HS-27A (cell line): ENCODE measurements at places on chromosomes 11 and 22.

DNA sequence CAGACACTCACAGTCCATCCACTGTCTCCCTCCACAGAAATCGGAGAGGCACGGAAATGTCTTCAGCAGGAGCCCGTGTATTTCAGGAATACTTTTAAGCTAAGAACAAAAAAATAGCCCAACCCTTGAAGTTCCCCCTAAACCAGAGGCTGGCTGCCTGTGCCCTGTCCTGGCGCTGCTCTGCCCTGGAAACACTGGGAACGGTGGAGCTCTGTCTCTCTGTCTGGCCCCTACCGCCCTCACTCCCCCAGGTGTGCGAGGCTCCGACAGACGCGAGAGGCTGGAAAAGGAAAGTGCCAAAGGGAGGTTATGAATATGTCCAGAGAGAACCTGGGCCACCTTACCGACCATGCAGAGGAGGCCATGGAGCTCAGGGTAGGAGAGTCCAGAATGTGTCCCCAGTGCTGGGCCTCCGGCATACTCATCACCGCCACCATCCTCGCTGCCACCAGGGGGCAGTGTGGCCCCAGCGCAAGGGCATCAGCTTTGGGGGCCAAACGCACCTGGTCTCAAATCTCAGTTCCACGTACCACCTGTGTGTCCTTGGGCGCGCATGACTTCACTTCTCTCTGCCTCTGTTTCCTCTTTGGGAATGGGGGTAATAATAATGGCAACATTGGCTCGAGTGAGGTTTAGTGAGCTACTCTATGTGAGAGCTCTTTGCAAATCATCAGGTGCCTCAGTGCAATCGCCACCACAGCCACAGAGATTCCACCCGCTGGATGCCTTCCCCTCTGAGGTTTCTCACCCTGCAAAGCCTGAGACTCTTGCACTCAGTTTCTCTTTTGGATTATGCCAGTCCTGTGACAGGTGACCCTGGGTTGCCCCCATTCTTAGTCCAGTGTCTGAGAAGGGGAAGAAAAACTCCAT is 10.4 kb upstream of the SLCO2B1 start:
- no peak for DNase-seq

GRCh38 chr22:48685767-48686166 is 1141.9 kb downstream of the BRD1 start:
- no peak for DNase-seq

- no peak for DNase-seq
These were observed 3.9 kb downstream of the SELENOH start for GRCh38 chr11:57745206-57745605.

DNA sequence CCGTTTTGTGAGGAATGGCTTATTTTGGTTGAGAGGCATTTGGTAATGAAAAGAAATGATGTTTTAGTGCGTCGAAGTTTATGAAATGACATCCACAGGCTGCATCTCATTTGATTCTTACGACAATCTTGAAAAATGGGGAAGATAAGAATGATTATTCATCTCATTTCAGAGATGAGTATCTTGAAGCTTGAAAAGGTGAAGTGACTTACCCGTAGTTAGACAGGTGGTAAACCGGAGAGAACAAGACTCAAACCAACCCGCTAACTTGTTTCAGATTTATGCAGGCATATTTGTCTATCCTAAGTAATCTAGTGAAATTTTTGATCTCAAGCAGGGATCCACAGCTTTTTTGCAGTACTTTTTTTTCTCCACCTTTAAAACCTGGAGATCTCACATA is 9.1 kb upstream of the SORL1-AS1 start:
- DNase-seq = no peak

- DNase-seq = no peak
These were observed 15.3 kb downstream of the PARVA start for GRCh38 chr11:12392672-12393071.

GRCh38 chr22:45124176-45124847 is 39.4 kb upstream of the NUP50 start:
- DNase-seq = no peak

- no peak for DNase-seq
These were observed 186.7 kb downstream of the CADM1 start for GRCh38 chr11:115317277-115318185.

GRCh38 chr11:73851046-73851764 is 25.4 kb downstream of the COA4 start:
- no peak for DNase-seq

DNA sequence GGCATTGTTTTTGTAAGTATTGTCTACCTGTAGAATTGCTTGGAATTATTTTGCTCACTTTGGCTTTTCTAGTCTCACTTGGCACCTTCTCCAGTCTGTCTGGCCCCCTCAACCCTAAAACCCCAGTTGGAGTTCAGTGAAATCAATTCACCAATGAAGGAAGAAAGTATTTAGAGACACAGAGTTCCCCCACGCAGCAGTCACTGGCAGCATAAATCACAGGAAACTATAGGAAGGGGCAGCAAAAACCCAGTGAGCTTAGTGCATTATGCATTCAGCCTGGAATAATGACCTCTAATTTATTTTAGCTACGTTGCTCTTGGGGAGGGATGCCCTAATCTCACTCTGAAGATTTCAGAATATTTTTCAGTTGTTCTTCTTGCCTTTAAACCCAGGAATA is 204.7 kb upstream of the BLID start:
- no peak for DNase-seq

DNA sequence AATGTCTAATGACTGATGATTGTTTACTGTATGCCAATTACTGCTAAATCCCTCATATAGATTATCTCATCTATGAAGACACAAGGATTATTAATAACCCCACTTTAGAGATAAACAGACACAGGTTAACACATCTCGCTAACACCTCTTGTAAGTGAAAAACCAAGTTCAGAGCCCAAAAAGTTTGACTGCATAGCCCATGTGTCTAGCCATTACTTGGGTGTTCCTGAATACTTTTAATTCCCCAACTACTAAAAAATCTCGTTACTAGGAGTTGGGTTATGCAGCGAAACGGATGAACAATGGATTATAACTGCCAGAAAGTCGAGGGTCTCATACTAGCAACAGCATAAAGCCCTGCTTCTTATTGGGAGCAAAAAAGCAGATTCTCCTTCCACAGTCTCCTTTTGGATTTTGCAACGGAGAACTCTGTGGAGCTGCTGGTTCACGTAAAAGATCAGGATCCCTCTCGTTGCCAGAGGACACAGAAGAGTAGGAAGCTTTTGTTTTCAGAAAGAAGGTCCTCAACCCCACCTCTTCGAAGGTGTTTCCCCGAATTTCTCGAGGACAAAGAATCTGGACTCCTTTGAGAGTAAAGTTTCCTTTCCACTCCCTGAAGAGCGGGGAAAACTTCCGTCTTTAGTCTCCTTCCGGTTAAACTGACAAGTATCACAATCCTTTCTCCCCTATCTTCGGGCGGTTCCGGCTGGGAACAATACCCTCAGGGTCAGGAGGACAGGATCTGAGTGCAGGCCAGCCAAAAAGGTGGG is 979 bp downstream of the ZBED5 start:
- DNase-seq = peak; percentile 22

- DNase-seq = no peak
These were observed 4.2 kb upstream of the MPEG1 start for GRCh38 chr11:59216641-59217564.

DNA sequence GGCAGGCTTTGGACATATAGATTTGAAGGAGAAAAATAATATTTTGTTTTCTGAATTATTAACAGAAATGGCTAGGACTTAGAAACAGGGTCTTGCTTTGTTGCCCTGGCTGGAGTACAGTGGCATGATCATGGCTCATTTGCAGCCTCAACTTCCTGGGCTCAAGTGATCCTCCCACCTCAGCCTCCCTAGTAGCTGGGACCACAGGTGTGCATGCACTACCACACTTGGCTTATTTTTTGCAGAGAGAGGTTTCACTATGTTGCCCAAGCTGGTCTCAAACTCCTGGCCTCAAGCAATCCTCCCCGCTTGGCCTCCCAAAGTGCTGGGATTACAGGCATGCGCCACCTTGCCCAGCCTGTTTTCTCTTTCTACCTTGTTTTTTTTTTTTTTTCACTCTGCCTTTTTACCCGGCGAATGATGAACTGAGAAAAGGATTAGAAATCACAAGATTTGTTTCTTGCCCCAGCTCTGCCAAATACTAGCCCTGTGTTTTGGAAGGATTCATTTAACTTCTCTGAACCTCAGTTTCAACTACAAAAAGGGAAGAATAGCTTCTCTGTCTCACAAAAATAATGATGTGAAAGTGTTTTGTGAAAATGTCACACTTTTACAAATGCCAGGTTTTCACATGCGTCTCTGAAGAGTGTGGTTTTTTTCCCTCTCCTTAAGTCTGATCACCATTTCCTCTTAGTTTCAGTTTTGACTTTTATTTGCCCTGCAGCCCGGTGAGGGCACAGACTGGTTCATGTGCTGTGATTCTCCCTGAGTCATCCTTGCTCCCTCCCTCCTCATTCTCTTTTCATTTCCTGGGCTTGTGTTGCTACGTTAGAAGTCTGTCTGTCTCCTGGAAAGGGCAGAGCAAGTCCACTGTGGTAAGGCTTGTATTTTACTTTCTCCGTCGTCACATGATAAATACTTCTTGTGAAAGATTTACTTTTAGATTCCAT is 67.7 kb downstream of the BCL2L13 start:
- DNase-seq = peak; percentile 36

DNA sequence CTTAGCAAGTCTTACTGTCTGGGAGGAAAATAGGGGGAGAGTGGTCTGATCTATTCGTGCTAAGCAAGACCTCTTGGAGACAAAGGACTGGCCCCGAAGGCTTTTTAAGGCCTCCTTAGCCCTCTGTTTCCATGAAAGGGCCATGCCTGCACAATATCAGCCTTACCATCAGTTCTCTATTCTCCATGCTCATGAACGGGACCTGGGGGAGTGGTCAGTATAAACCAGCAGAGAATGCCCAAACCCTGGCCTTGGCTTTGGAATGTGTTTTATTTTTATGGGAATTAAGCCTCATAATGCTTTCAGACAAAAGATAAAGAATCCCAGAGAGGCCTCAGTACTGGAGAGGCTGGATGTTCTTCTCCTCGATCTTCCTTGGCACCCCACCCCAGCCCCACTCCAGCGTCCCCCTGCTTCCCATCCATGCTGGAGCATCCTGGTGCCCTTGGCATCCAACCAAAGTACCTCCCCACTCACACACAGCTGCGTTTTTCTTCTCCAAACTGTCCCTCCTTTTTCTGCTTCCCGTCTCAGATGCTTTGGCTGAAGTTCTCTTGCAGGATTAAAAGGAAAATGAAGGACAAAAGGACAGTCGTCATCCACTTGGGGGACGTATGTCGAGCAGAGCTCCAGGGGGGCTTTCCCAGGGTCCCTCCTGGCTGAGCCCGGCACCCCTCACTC is 18.6 kb downstream of the FXYD6 start:
- no peak for DNase-seq

DNA sequence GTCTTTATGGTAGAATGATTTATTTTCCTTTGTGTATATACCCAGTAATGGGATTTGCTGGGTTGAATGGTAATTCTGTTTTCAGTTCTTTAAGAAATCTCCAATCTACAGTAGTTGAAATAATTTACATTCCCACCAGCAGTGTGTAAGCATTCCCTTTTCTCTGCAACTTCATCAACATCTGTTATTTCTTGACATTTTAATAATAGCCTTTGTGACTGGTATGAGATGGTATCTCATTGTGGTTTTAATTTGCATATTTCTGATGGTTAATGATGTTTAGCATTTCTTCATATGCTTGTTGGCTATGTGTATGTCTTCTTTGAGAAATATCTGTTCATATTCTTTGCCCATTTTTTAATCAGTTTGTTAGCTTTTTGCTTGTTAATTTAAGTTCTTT is 901.2 kb downstream of the METTL15 start:
- DNase-seq = no peak

- no peak for DNase-seq
These were observed 33.5 kb upstream of the BAIAP2L2 start for GRCh38 chr22:38144025-38144405.

DNA sequence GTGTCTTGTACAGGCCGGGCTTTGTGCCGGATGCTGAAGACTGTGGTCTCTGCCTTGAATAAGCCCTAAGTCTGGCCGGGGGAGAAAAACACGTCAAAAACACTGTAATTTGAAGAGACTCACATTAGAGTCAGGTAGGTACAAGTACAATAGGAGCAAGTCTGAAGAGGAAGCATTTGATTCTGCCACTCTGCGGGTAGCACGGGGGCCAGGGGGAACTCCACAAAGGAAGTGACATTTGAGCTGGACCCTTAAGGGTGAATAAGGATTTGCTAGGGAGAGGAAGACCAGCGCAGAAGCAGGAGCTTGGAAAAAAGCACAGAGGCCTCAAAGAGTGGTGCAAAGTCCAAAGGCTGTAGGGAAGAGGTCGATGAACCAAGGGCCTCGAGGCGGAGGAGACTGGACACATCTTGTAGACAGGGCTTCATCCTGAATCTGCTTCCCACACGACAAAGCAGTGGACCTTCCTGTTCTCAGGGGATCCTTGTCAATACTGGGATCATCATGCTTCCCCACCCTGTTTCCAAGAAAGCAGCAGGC is 38.7 kb downstream of the BUD13 start:
- no peak for DNase-seq

- no peak for DNase-seq
These were observed 24.2 kb downstream of the CHKA start for GRCh38 chr11:68096962-68097361.

GRCh38 chr11:62353841-62354240 is 16.6 kb downstream of the ASRGL1 start:
- DNase-seq = no peak

DNA sequence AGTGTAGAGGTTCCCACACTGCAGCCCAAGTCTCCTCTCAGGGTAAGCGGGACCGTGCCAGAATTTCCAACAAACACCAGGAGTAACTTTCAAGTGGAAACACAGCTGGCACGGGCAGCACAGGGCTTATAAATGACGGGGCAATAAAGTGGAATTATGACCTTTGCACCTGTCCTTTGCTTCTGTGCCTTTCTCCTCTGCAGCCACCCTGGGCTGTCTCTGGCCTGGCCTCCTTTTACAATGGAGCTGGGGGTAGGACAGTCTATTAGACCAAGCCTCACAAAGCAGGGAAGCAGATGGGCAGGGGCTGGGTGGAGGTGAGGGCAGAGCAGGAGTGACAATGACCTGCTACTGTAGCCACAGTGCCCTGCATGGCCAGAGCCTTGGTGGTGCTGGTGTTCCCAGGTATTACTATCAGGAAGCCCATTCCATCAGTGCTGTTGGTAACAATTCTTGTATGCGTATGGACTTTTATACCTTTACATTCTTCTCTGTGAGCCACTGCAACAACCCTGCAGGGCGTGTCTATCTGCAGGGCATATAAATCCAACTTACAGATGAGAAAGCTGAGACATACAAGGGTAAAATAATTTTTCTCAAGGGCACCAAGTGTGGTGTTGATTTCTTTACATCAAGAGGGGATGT is 387.8 kb downstream of the CTTN start:
- no peak for DNase-seq

GRCh38 chr11:77468527-77468926 is 5.4 kb downstream of the PAK1 start:
- DNase-seq = no peak

GRCh38 chr22:39530116-39530515 is 2.4 kb downstream of the RPS19BP1 start:
- DNase-seq = no peak

DNA sequence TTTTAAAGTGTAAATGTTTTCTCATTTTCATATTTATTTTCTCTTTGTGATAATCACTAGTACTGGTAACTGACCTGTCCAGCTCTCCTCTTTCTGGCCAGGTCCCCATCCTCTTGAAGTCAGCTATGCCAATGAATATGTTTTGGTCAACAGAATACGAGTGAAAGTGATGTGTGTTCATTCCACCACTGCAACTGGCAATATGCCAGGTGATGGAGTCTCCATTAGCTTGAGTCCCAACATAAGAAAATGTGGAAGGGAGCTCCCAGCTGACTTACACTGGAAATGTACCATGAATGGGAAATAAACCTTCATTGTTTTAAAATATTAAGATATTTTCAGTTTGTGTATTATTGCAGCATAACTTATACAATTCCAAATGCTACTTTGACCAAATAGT is 75.8 kb downstream of the CCDC34 start:
- no peak for DNase-seq

- no peak for DNase-seq
These were observed 101.2 kb downstream of the VPREB1 start for GRCh38 chr22:22345781-22346180.
